LoVo (cell line): ENCODE measurements at places on chromosomes 4 and X.

DNA sequence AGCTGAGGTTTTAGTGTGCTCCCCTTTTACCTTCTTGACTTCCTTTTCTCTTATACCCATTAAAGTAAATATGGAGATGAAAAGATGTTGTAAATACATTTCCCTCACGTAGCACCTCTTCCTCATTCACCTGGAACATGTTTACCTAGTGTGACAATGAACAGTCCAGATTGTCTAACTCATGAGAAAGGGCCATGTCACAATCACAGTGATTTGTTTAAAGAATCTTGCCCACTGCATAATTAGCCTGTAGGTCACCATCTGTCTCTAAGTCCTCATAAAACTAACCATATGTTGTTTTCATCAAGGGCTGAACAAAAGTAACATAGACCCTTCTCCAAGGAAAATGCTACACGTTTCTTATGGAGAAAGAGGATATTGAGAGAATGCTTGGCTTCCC lies 85.7 kb downstream of the TSPAN5 start:
- no peak for DNase-seq

DNA sequence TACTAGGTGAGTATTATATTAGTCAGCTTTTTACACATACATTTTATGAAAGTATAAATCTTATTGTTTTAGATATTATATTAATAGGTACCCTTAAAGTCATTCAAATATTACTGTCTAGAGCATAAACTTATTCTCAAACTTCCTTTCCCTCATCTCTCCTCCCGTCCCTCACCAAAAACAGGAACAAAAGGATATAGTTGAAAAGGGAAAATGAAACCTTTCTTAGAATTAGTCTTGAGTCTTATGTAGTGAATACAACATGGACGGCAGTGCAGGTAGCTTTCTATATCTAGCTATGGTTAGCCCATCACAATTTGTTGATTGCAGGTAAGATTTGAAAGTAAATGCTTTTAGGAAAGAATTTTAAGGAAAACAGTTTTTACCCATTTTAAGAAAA lies 65.6 kb downstream of the RBPJ start:
- no peak for DNase-seq

- DNase-seq, result no peak
Measured at GRCh38 chr4:1418494-1419285, 12.4 kb upstream of the NKX1-1 start.

DNA sequence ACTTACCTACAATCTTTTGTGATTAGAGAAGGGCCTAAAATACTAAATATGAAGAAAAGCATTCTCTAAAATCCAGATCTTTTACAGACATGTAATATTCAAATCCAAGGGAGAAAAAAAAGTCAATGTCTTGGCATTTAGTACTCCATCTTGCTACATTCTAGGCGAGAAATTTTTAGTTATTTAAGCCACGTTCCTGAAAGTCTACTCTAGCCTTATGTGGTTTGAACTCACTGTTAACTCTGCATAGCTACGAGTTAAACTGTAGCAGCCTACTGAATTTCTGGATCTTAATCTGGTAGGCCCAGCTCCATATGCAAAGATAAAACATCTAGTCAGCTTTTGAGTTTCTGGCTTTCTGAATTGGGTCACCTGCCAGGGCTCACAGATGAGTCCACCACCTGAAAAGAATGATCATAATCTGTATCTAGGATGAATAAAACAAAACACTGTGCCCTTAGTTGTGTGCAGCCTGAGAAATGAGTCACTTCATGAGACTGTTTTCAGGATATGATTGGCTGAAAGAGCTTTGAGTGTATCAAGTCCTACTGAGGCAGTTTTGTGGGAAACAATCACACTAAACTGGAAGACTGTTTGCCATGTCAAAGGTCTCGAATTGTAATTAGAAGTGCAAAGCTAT lies 3.2 kb upstream of the NEK1 start:
- no peak for DNase-seq

DNA sequence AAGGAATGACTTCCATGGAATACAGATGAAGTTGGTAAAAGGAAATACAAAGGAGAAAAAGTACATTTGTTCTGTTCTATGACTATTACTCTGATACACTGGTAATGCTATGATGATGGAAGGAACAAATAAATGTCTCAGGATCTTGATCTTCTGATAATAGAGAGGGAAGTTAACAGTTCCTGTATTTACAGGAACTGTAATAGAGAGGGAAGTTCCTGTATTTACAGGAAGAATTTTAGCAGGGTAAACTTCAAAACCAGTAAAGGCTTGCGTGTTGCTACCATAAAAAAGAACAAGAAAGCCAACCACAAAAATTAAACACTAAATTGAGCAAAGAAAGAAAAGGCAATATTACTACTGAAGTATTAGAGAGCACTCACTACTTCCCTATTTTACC lies 91.7 kb upstream of the HPGD start:
- DNase-seq, result no peak

GRCh38 chr4:123804196-123804721 lies 407.7 kb downstream of the SPRY1 start:
- DNase-seq, result no peak

GRCh38 chrX:103756736-103757135 lies 19.9 kb upstream of the PLP1 start:
- no peak for DNase-seq

- DNase-seq, result no peak
Measured at GRCh38 chr4:100540131-100540530, 22.3 kb upstream of the EMCN start.

- no peak for DNase-seq
Measured at GRCh38 chr4:87580057-87580456, 28.3 kb upstream of the DSPP start.

GRCh38 chrX:37509349-37509748 lies 62.1 kb upstream of the LANCL3 start:
- DNase-seq, result no peak

DNA sequence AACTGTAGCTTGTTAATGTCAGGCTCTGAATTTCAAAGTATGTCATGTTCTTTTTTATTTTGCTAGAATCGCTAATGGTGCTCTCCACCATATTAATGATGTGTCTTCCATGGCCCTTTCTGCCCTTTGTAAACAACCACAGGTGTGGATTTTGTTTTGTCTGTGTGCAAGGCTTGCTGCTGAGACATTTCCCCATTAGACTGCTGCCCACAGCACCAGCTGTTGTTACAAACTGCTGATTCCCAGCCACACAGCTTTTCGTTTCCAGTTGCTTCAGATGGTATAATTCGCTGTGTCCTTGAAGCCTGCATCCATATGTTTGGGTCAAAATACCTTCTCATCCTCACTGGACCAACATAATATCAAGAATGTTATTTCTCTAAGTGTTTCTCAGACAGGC lies 32.8 kb downstream of the KCNIP4 start:
- DNase-seq, result no peak

DNA sequence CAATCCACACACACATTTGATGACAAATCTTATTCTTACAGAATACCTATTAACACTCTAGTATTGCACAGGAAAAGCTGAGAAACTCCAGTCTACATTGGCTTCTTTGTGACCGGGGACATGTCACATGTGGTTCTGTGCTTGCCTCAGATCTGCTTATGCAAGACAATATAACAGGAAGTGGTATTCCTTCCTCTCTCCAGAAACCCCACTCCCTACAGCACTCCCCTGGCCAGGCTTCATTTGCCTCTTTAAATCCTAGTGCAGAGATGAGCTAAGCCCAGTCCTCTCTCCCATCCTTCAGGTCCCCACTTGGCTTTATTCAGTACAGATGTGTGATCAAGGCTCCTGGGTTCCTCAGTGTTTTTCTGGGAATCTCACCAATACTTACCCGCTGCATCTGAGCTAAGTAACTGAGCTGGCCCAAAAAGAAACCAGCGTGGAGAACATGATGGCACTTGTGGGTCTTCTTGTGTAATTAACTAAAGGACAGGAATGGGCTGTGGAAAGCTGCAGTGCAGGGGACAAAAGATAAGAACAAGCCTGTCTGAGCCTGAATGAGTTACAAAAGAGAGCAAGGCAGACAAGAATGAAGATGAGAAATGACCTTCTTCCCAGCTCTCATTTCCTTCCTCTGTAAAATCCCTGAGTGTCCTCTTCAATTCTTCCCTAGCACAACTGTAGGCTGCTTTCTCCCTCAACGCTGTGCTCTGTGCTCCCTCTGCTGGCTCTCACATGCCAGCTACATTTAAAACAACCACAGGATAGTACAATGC lies 105.6 kb downstream of the HNRNPD start:
- peak; percentile 54 for DNase-seq

DNA sequence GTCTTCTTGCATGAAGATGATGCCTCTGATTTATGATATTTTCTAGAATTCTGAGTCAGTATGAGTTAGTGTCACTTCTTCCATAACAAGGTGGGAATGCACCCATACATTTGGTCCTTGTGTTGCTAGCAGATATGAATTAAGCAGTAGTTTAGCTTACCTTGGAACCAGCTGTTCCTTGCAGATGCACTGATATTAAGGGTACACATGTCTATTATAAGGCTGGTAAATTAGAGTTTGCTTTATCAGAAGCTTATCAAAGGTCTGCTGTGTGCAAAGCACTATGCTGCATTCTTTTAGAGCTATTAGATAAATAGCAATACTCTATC lies 36.5 kb downstream of the AFF1 start:
- DNase-seq, result no peak

- peak; percentile 11 for DNase-seq
Measured at GRCh38 chr4:22848332-22848731, 155.6 kb downstream of the GBA3 start.

DNA sequence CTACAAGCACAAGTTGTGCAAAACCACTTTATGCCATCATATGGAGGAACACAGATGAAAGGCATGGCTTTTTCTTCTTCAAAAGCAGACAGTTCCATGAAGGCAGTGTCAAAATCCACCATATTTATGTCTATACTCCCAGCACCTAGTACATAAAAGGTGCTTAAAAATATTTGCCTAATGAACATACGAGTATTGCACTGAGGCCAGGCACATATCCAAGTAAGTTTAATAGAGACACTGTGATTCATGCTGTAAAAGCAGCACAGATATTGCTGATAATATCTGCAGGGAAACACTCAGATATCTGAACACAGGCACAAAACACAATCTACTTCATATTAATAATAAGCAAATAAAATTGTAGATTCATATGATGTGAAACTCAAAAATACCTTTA lies 48.1 kb upstream of the CXCL8 start:
- DNase-seq, result no peak

DNA sequence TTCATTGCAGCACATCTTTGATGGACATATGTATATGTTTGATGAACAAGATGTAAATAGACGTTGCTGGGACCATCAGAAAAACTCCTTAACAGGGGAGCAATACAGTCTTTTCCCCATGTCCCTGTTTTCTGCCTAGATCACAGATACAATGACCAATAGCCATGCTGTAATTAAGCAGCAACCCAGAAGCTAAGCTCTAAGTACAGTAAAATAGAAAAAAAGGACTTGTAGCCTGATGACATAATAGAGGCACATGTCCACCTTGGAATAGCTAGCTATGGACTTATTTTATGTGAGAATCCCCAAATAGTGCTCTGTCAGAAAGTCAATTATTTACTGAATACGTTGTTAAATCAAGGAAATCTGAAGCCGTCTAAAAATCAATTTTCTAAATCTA lies 14.9 kb downstream of the FAM13A start:
- DNase-seq, result no peak

- no peak for DNase-seq
Measured at GRCh38 chrX:39614680-39614998, 483.1 kb downstream of the BCOR start.

GRCh38 chrX:16436348-16437188 lies 213.4 kb upstream of the S100G start:
- peak; percentile 61 for DNase-seq

GRCh38 chrX:87961471-87961870 lies 443.9 kb downstream of the KLHL4 start:
- DNase-seq, result no peak

DNA sequence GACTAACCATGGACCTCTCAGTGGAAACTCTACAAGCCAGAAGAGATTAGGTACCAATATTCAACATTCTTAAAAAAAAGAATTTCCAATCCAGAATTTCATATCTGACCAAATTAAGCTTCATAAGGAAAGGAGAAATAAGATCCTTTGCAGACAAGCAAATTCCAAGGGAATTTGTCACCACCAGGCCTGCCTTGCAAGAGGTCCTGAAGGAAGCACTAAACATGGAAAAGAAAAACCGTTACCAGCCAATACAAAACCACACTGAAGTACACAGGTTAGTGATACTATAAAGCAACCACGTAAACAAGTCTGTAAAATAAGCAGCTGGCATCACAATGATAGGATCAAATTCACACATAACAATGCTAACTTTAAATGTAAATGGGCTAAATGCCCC lies 156.6 kb downstream of the FAM13A start:
- no peak for DNase-seq

DNA sequence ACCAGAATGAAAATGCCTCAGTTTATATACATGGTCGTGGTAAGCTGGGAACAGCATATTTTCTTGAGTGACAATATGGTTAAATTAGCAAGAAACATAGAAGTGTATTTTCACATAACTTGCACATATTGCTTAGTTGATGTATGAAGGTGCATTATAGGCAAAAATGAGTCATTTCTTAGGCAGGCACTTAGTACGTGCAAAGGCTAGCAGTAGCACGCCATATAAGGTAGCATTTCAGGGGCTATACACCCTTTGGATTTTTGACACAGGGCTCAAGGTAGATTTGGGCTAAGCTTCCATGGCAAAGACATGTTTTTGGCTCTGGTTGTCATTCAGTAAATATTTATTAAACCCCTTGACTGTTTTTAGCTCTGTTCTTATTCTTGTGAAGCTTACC lies 33.1 kb downstream of the PCDH7 start:
- DNase-seq, result no peak

DNA sequence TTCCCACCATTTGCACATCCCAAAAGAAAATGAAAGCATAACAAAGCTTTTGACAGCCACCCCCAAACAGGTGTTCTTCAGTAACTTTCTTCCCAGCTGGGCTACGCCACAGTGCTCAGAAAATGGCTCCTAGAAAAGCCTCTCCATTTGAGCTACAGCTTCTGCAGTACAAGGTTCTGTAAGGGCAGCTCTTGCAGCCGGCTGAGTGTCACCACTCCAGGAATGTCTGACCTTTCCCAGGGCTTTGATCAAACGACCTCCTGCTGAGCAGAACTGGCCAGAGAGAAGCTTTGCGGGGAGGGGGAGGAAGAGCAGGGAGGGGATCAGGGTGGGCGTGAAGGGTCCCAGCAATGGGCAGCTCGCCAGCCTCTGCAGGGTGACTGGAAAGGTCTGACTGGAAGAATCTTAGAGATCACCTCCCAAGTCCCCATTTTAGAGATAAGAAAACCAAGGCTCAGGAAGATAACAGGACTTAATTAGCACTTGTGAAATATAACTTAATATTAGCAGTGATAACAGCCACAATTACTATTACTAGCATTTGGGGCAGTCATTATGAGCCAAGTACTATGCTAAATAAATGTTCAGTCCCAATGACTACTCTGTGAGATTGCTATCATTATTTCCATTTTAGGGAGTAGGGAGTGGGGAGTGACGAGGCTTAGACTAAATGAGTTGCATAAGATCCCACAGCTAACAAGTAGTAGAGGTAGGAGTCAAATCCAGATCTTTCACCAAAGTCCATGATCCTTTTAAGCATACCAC lies 51.1 kb downstream of the LEF1 start:
- no peak for DNase-seq
